ENCODE measurements at places on chromosomes 2 and 18.

DNA sequence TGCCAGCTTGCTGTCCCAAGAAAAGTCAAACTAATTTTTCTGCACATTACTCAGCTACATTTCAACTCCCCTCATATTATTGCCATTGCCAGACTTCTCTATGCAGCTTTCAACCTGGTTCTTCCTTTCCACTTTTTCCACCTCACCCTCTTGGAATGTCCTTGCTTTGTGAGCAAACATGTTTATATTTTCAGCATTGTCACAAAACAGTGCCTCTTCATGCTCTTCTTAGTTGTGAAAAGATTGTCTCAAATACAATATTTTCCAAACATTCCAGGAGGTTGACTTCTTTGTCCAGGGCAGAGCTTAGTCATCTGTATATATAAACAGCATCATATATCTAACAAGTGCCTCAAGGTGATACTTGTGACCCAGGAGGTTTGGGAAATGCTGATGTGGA is 803.3 kb upstream of the CELF4 start:
- no peak for DNase-seq

- no peak for DNase-seq
These were observed 8.7 kb upstream of the CHMP1B start for GRCh38 chr18:11842562-11842961.

GRCh38 chr2:63697160-63697559 is 108.4 kb downstream of the MDH1 start:
- no peak for DNase-seq

DNA sequence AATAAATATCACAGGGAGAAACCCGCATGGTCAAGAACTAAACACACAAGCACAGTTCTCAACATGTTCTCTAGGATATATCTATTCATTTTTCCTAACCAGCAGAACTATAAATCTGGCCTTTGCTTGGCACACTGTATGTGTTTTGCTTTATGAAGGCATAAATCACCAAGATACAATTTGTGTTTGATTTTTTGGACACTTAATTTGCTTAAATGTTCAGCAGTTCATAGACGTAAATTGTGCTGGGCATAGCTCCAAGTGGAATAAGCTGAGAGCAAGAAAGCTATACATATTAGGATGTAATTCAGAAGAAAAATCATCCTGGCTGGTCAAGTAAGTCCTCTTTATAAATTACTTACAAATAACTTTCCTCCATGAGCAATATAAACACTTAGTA is 341.5 kb upstream of the ATP5MC3 start:
- DNase-seq, result no peak

GRCh38 chr2:239544143-239544917 is 143.5 kb upstream of the HDAC4 start:
- DNase-seq, result no peak

- DNase-seq, result no peak
These were observed 265.2 kb downstream of the TFCP2L1 start for GRCh38 chr2:121019756-121020155.

DNA sequence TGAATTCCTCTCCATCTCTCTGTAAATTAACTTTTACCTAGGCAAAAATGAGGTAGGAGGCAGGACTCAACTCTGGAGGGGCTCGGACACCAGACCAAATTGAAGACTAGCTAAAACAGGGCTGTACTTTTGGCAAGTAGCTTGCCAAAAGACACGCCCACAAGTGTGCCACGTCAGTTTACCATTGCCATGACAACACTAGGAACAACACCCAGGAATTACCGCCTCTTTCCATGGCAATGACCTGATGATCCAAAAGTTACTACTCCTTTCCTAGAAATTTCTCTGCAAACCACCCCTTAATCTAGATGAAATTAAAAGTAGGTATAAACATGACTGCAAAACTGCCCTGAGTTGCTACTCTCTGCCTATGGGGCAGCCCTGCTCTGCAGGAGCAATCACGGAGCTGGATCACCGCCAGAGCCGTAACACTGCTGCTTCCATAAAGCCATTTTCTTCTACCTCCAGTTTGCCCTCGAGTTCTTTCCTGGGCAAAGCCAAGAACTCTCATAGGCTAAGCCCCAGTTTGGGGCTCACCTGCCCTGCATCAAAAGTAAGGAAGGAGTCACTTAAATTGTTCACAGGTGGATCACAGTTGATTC is 66.0 kb upstream of the FAM136A start:
- DNase-seq, result peak; percentile 36

GRCh38 chr2:225614915-225615314 is 215.4 kb downstream of the NYAP2 start:
- no peak for DNase-seq

DNA sequence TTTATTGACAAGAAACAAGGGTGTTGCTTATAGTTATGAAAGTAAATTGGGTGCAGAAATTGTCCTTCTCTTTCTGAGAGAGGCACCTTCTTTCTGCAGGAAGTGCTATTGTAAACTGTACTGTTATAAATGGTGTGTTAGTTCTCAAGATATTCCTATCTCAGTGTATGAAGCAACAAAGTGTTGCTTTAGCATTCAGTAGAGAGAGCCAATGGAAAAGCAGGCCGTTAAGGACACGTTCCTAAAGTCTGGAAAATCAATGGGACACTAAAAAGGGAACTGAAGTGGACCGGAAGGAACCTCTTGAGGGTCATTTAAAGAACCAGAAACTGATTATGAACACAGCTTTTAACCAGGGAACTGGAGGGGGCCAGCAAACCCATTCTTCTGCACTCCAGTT is 510.0 kb upstream of the ZEB2 start:
- no peak for DNase-seq

DNA sequence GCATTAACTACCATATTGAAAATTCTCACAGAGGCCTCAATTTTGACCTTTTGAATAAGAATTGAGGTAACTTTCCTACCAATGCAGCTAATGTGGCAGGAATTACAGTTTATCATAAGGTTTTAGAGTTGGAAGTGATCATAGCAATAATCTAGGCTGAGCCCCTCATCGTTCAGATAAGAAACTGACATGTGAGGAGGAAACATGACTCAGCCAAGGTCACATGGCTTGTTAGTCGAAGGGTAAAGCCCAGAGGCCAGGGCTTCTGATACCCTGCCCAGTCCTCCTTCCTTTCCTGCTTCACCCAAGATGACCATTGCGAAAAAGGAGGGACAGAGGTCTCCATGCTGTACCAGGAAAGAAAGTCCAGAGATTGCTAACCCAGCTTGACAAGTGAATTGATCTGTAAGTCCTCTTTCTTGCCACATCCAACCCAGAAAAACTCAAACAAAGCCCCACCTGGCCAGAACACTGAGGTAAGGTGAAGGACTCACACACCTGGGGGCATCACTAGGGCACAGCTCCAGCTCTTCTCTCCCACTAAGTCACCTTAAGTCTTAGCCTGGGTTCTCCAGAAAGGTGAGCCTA is 174.8 kb downstream of the EN1 start:
- no peak for DNase-seq

- no peak for DNase-seq
These were observed 68.1 kb downstream of the SDC1 start for GRCh38 chr2:20156836-20157192.

DNA sequence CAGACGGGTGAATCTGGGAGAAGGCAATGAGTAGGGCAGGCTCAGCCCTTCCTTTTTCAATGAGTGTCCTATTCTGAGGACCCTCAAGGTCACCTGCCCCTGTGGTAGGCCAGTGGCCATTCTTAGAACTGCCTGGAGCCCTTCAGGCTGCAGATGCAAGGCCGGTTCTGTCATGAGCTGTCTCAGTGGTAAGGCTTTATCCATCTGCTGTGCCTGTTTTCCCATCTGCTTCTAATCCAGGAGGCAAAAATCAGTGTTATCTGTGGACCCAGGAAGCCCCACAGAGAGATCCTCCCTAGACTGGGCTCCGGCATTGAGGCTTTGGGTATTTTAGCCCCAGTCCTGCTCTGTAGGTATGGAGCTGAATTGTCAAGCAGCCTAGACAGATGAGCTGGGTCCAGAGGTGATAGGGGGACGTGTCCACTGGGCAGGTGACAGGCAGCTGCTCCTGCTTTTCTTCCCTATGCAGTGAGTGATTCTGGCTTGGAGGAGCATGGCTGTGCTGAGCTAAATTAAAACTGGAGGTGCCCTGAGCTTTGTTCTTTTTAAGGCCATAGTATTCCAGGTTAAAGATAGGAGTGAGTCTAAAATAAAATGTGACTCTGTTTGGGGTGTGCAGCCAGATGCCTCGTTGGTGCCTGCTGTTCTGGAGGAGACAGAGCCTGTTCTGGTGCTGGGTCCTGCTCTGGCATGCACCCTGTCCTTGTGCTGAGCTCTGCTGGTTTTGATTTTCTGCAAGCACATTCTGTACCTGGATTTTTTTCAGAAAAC is 92.5 kb downstream of the FHOD3 start:
- DNase-seq, result no peak
